ENCODE measurements at places on chromosomes 4 and X.

- no peak for DNase-seq
Observed at GRCh38 chr4:60463857-60464502, 736.1 kb upstream of the ADGRL3 start.

- no peak for DNase-seq
Observed at GRCh38 chr4:138494931-138495330, 252.8 kb upstream of the SLC7A11 start.

GRCh38 chr4:74083546-74083945 lies 15.4 kb downstream of the CXCL2 start:
- no peak for DNase-seq

DNA sequence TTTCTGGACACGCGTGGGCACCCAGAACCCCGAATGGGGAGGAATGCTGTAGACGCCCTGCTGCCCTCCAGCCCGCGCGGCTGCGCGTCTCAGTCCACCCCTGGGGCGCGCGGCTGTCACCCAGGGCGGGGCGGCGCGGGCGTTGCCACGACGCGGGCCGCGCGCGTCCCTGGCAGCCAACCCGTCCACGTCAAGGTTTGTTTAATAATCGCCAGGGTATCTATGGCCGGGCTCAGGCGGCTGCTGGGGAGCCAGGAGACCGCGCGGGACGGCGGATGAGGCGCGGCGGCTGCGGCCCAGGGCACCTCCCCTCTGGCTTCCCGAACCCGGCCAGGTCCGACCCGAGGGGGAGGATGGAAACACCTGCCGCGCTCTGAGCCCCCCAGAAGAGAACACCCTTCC lies at the start of gene SPATA18:
Gene SPATA18, plus strand, starts transcription at position 92 of the 402 bp plus-strand sequence. CDS start 401 bp downstream, outside the sequence.
- no peak for DNase-seq

Data from HCEC 1CT (cell line).